Activated CD4-positive, alpha-beta T cell treated with anti-CD3 and anti-CD28 coated beads, Interleukin-10, Interleukin-2, amounts not matched to agents 100 ng/mL and 50 ng/mL, durations not matched to agents 16 hours and 8 hours (primary cell): ENCODE measurements at places on chromosomes 2 and 18.

- DNase-seq: peak; percentile 81
These were observed 100.7 kb downstream of the ANKRD44 start for GRCh38 chr2:197209742-197210408.

- DNase-seq: no peak
These were observed 221.9 kb upstream of the CELF4 start for GRCh38 chr18:37787452-37787851.

GRCh38 chr18:45835057-45835636 is 9.7 kb downstream of the SIGLEC15 start:
- no peak for DNase-seq

GRCh38 chr2:100967716-100968115 is 34.4 kb upstream of the RPL31 start:
- DNase-seq: no peak

DNA sequence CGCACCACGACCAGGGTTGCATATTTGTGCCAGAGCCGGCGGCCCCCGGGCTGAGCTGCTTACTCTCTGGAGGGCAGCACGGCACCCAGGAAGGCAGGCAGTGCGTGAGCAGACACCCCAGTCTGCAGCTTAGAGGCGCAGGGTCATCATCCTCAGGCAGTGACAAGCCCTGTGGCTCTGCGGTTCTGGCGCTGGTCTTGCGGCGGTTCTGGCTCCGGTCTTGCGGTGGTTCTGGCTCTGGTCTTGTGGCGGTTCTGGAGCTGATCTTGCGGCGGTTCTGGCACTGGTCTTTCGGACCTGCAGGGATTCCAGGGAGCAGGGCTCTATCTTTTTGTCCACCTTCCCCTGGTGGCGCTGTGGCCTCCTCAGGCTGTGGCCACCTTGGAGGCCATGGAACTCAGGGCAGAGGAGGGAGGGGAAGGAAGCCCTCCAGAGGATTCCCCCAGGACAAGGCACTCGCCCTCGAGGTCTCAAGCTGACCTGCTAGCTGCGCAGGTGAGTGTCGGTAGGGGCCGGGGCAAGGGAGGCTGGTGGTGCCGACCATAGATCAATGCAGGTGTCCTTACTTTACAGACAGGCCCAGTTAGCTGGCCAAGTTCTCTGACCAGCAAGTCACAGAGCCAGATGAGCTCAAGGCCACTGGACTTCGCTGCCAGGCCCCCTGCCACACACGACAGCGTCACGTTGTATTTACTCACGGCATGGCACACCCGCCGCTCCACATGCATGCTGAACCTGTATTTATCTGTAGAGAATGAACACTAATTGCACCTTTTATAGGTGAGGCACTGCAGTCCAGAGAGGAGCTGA is 14.9 kb downstream of the ESPNL start:
- DNase-seq: no peak

DNA sequence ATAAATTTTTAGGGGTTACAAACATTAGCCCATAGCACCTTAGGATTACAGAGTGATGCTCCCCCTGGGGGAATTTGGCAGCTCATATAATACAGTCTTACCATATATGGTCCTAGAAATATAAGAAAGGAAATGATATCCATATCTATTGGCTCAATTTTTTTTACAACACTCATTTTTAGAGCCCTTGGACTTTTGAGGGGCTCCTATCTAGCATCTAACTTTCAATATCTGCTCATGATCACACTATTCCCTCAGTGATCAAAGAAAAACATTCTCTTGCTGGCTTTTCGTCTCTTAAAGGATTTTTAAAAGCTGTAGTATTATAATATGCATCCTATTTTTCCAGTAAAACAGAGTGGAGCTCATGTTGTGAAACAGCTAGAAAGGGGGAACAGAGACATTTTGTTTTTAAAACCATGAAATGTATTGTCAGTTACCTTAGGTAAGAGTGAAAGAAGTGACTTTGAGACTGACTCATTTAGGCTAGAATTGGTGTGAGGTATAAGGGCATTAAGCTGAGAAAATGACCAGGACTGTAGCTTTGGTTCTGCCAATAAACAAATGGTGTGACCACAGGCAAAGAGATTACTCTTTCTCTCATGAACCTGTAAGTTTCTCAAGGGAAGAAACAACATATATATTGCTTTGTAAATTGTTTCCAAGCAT is 65.8 kb downstream of the ALPK2 start:
- DNase-seq: peak; percentile 59

- DNase-seq: peak; percentile 67
These were observed 1.6 kb upstream of the NFE2L2 start for GRCh38 chr2:177265824-177266817.

GRCh38 chr2:219483451-219484342 is 15.0 kb upstream of the GMPPA start:
- no peak for DNase-seq

- DNase-seq: peak; percentile 91
These were observed 45.1 kb upstream of the SERTAD2 start for GRCh38 chr2:64698668-64699444.

DNA sequence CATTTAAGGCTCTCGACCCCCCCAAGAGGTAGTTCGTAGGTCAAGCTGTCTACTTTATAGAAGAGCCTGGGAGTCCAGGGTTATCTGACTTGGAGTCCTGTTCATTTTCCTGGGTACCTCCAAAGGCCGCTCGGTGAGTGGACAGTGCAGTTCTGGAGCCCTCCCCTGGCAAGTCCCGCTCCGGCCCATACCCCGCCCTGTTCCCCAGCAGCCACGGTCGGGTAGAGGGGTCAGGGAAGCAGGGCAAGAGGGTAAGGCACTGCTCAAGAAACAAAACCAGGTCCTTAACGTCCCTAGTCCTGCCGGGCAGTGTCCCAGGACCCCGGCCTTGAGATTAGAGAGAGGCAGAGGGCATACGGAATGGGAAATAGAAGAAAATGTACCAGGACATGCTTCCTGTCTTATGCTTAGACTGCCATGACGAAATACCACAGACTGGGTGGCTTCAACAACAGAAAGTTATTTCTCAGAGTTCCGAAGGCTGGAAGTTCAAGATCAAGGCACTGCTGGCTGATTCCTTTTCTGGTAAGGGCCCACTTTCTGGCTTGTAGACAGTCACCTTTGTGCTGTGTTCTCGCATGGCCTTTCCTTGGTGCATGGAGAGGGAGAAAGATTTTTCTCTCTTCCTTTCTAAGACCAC is 5.4 kb upstream of the HPCAL1 start:
- no peak for DNase-seq

DNA sequence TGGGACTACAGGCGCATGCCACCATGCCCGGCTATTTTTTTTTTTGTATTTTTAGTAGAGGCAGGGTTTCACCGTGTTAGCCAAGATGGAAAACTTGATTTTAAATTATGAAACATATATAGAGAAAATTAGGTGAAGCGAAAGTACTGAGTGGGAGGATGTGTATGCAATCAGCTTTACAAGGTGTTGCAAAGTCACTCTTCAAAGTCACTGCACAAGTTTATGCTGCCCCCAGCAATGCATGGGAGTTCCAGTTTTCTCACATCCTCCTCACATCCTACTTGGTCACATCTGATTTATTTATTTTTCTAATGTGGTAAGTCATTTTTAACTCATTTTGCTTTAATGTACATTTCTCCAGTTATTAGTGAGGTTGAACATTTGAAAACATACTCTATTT is 49.2 kb upstream of the CHN1 start:
- DNase-seq: no peak

DNA sequence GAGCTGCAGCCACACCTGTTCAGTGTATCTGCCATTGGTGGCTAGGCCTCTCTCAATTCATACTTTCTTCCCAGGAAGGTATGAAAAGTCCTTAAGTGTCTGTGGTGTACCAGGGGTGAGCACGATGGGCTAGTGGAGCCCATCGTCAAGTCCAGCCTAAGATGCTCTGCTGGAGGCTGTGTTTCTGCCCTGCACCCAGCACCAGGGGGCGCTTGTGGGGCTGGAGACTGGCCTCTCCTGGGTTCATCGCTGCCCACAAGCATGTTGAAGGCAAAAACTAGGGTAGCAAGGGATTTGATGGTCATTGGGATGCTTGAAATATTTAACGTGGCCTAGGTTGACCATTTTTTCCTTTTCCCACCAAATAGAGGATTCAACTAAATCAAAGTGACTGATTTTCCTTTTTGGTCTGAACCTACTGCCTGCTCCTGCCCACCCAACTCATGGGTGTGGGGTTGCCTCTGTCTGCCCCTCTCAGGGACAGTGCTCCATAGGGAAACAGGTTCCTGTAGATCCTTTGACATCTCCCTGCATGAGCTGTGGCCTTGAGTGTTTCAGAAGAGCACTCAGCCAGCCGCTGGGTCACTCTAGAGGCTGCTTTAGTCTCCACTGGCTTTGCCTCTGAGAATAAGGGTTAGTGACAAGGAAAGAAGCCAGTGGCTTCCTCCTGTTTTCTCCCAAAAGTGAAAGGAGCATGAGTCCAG is 59.0 kb downstream of the TPGS2 start:
- DNase-seq: peak; percentile 21

DNA sequence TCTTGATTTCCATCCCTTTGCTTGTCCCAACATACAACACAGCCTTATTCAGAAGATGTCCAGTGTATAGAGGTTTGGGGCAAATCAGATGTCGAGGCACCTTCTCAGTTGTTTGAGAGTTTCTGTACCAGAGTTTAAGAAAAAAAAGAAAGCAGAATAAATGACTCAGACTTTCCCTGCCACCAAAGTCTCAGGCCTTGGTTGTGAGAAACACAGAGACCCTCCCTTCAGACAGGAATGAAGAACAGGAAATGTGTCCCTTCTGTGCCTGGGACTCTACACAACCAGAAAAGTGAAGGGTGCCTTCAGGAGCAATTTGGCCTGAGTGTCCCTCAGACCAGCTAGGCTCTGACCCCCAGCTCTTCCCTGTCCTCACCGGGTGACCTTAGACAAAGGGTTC is 37.3 kb upstream of the REL start:
- DNase-seq: peak; percentile 7

GRCh38 chr2:120600786-120601185 is 134.9 kb upstream of the GLI2 start:
- DNase-seq: no peak

GRCh38 chr2:127170021-127170420 is 50.1 kb downstream of the CYP27C1 start:
- no peak for DNase-seq

DNA sequence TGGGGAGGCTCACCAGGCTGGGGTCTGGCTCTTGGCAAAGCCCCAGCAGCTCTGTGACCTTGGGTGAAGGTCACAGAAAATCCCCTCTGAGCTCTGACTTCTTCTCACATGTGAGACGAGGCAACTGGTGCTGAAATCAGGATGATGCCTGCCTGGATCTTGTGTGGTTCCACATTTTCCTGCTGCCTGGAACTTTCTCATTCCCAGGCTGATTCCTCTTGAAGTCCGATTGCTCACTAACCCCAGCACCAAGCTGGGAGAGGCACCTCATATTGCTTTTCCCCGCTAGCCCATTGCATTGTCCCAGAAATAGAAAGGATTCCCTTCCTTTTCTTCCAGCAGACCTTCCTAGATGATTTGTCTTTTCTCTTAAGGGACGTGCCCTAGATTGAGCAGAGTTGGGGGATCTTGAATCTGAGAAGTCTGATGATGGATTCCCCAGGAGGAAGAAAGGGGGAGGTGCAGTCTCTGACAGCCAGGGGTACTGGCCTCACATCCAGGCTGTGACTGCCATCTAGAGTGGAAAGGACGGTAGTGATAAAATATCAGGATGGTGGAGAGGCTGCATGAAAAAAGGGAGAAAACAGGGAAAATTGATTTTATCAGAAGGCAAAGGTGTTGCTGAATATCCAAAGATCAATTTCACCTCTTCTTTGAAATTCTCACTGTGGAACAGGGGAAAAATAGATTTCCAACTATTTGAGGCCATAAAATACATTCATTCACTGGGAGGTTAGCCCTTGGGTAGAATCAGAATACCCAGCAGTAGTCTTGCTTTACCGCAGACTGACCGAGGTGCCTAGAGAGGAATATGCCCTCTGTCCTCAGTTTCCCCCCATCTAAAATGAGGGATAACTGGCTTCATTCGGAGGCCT is 96.3 kb downstream of the FAM210A start:
- DNase-seq: peak; percentile 74

DNA sequence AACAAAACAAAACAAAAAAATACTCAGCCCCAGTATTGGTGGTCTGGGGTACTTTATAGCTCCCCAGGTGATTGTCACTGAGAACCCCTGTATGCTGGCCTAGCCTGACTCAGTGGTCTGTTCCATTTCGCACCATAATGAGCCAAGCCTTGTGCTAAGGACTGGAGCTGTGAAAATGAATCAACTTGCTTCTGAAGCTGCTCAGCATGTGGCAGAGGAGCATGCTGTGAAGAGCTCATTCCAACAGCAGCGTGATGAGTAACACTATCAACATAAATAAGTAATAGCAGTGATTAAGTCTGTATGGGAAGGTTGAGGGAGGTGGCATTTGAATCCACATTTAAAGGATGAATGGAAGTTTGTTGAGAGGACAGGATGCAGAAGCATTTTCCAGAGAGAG is 67.2 kb upstream of the ATL2 start:
- no peak for DNase-seq

- no peak for DNase-seq
These were observed 4.3 kb downstream of the GPR35 start for GRCh38 chr2:240629619-240629967.

DNA sequence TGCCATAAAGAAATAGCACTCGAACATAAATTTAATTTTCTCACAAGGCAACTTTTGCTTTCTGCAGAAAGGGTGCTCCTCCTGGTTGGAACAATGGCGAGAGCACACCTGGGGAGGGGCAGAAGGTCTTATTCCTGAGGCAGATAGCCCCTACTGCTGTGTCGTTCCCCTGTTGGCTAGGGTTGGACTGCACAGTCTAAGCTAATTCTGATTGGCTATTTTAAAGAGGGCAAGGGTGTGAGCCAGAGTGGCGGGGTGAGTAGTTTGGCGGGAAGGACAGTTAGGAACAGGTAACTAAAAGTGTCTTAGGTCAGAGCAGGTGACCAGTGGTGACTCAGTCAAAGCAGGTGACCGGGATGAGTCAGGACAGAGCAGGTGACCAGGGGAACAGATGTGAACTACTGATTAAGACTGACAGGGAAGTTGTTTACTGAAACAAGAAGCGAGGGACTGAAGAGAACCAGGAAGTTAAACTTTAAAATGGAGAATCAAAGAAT is 49.7 kb upstream of the AGAP1 start:
- no peak for DNase-seq

- DNase-seq: no peak
These were observed 859.2 kb downstream of the CNTNAP5 start for GRCh38 chr2:124884315-124884714.

- no peak for DNase-seq
These were observed 51.7 kb downstream of the AGAP1 start for GRCh38 chr2:235545339-235546150.

DNA sequence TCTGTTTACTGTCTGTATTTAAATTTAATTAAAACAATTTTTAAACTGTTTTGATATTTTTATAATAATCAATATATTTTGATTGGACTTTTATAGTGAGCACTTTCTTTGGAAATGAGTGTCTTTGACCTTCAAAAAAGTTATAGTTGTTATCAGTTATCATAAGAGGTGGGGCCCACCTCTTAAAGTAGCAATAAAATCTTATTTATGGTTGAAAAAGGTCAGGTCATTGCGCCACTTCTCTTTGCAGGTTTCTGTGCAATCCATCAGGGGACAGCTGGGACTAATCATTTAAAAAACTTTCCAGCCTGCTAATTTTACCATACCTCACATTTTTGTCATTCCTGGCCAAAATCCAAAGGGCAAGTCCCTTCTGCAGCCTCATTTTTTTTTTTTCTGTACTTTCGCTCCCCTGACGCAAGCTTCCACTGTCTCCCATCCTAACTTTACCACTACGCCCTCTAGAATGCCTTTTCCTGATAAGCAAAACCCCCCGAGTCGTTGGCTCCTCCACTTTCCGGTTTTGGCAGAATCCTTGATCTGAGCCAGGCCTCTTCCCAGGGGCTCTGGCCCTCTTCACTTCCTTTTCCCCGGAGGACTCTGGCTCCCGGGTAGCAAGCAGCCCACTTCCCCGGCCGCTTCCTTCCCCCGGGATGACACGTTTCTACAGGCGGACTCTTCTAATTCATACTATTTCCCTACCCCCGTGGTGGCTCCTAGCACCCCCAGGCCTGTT is 1.1 kb upstream of the SEH1L start:
- DNase-seq: no peak
